ENCODE measurements at places on chromosomes 13 and 19. TPM values are rescaled to one million over a fixed set of nuclear protein-coding genes. Genes with fewer than 3 reads are reported as not detected.
A peak's percentile ranks its signal among the peaks of the same experiment; 100 is the strongest.

GRCh38 chr13:34065928-34066327 lies 248.0 kb downstream of the RFC3 start:
- ATAC-seq = peak; percentile 99

- no peak for ATAC-seq
Observed at GRCh38 chr13:44808185-44808584, 181.1 kb downstream of the NUFIP1 start.

- ATAC-seq = no peak
Observed at GRCh38 chr13:51231456-51231855, 9.3 kb downstream of the FAM124A start.

GDF15 gene
- total RNA-seq = 3.9 TPM

CACNA1A gene
- total RNA-seq = 0.20 TPM

PLPPR3 gene
- not detected for total RNA-seq

ATG4D gene
- 42.2 TPM for total RNA-seq
